ENCODE measurements at places on chromosomes 1 and 21.
A peak's percentile ranks its signal among the peaks of the same experiment; 100 is the strongest.

GRCh38 chr1:2355373-2356261 is 35.7 kb downstream of the MORN1 start:
- DNase-seq = no peak

GRCh38 chr1:190849346-190849745 is 371.7 kb upstream of the BRINP3 start:
- DNase-seq = no peak

DNA sequence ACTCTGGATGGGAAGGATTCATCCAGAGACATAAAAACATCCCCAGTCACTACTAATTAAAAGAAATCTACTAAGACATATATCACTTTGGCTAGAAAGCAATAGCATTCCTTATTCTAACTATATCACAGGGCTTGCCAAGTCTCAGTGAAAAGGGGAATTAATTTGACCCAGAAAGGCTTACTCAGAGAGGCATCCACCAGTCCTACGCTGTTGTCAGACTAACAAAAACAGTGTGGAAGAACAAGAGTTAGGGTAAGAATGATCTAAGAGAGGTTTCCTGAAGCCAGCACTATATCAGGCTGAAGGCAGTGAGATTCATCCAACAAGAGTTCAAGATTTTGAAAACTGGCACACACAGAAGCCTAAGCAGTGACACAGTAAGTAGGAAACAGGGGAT is 126.1 kb downstream of the GDAP2 start:
- no peak for DNase-seq

GRCh38 chr1:102970496-102971078 is 137.7 kb downstream of the COL11A1 start:
- no peak for DNase-seq

DNA sequence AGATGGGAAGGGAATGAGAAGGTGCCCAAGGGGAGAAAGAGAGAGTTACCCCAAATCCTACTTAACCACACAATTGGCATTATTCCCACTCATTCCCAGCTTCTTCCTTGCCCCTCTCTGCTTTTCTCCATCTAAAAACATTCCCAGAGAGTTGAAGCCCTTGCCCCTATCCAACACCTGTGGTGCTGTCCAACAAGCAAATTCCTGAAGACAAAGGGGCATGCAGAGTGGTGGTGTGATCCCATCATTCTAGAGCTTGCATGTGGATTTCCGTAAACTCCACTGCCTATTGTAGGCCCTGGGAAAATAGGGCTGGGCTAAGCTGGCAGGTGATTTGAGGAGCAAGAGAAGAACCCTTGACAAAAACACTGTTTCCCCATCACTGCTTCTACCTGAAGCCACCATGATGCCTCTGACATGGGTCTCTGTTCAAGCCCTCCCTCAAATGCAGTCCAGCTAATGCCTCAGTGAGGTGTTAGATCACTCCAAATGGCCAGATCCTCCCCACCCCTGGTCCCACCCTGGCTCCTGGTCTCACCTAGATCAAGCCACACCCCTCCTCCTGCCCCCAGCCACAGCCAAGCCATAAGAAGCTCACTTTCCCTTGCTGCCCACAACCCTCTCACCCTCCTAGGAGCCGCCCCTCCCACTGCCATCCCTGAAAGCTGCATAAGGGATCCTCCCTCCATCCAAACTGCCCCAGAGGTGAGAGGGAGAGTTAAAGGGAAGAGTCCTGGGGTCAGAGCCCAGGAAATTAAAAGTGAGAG is 29.5 kb downstream of the SYT2 start:
- no peak for DNase-seq

DNA sequence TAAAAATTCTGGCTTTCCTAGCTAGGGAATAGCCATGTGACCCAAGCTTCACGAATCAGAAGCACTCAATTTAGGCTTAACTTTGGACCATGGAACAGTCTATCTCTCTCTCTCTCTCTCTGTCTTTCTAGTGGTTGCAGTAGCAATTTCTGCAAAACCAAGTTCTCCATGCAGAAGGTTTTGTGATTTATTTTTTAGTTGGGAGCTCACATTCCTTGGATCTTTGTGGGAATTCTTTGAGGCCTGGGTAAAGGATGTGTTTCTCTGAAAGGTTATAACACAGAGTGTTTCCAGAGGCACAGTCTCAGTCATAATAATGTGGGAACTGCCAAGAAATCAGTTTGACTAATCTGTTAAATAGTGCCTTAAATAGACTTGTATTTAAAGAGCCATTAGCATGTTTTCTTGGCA is 112.3 kb upstream of the COL11A1 start:
- DNase-seq = no peak

GRCh38 chr21:42461881-42462877 is 33.8 kb downstream of the RSPH1 start:
- DNase-seq = no peak

- DNase-seq = no peak
Observed at GRCh38 chr1:15188130-15188524, 34.6 kb downstream of the TMEM51 start.

- DNase-seq = no peak
Observed at GRCh38 chr1:200704986-200705500, 33.6 kb upstream of the CAMSAP2 start.

DNA sequence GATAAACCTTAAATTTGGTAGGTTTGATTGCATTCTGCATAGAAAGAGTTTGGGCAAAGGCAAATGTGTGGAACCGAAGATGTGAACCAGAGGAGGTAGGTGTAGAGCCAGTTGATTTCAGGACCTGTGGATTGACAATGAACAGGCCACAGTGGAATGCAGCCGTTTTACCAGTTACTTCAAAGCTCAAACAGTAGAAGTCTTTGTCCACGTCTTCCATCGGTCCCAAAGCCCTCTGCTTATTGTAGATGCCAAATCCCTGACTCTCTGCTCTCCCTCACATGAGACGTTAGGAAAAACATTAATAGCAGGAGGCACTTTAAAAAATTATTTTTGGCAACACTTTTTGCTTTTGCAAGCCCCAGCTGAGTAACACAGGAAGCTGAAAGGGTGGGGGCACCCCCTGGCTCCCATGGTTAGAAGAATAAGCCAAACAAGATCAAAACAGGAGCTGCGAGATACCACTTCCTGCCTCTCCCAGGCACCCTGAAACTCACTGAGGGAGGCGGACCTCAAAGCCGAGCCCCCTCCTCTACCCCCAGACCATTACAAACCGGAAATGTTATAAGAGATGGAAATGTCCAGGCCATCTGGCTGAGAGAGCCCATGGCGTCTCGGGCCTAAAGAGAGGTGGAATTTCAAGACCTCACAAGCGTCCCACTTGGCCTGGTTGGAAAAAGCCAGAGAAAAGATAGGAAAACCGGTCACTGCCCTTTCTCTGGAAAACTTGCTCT is 13.5 kb downstream of the TRAF3IP3 start:
- peak; percentile 11 for DNase-seq

GRCh38 chr1:171484760-171485374 is 463 bp upstream of the PRRC2C start:
- no peak for DNase-seq

DNA sequence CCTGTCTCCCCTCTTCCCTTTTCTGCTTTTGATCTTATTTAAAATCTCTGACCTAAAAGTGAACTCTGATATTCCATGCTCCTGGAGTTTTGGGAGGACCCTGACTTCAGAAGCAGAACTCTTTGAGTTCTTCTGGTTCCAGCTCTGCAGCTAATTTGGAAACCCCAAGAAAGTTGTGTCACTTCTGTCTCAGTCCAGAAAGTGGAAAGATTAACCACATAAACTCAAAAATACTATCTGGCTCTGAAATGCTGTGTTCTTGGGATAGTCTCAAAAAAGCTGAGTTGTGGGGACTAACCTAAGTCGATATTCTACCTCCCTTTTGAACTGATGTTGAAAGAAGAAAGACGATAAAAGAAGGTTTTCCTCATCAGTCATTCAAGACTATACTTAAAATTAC is 59.8 kb downstream of the ITPKB start:
- DNase-seq = no peak

- no peak for DNase-seq
Observed at GRCh38 chr1:192767798-192768197, 41.0 kb upstream of the RGS2 start.
